Fibroblast of the aortic adventitia (primary cell): ENCODE measurements at places on chromosomes 4 and X. TPM values are rescaled to one million over a fixed set of nuclear protein-coding genes. Genes with fewer than 3 reads are reported as not detected.
A peak's percentile ranks its signal among the peaks of the same experiment; 100 is the strongest.

AGTR2 gene
- total RNA-seq: not detected in 2 replicates

KIT gene
- 0.49 and 2.7 TPM in 2 replicates for total RNA-seq

FAM133A gene
- total RNA-seq: 0.45 TPM in 1 of 2 replicates, not detected in the other

PCDH7 gene
- total RNA-seq: 63.0 and 172 TPM in 2 replicates

GASK1B gene
- 22.3 and 37.6 TPM in 2 replicates for total RNA-seq

TEX13D gene
- 0.09 TPM in 1 of 2 replicates, not detected in the other for total RNA-seq

CT47A1 gene
- not detected in 2 replicates for total RNA-seq

PGAM4 gene
- not detected in 2 replicates for total RNA-seq

ERVMER34-1 gene
- under 0.01 TPM in 1 of 2 replicates, not detected in the other for total RNA-seq

MAOB gene
- total RNA-seq: 0.72 TPM in 1 of 2 replicates, not detected in the other

UGT2B17 gene
- total RNA-seq: not detected in 2 replicates

CCDC110 gene
- 4.2 and 5.4 TPM in 2 replicates for total RNA-seq

TCEAL6 gene
- total RNA-seq: not detected in 2 replicates

GRCh38 chrX:119478504-119478903 lies 10.3 kb downstream of the SLC25A5 start:
- DNase-seq: no peak

DNA sequence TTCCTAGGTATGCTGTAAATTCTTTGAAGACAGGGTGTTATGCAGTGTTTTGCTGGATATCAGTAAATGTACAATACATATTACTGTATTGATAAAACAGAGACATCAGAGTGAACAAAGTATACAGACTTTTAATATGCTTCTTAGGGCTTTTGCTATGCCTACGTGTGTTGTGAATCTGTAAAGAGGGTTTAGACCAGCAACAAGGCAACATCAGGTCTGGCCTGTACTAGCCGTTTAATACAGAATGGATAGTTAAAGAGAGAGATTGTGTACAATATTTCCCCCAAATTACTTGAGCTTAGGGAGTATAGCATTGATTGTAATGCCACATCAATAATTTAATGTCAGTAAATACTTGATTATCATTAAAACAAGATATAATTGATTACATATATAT lies 75.2 kb downstream of the PAQR3 start:
- no peak for DNase-seq

GRCh38 chr4:7295197-7295910 lies 103.0 kb downstream of the SORCS2 start:
- peak; percentile 40 for DNase-seq

DNA sequence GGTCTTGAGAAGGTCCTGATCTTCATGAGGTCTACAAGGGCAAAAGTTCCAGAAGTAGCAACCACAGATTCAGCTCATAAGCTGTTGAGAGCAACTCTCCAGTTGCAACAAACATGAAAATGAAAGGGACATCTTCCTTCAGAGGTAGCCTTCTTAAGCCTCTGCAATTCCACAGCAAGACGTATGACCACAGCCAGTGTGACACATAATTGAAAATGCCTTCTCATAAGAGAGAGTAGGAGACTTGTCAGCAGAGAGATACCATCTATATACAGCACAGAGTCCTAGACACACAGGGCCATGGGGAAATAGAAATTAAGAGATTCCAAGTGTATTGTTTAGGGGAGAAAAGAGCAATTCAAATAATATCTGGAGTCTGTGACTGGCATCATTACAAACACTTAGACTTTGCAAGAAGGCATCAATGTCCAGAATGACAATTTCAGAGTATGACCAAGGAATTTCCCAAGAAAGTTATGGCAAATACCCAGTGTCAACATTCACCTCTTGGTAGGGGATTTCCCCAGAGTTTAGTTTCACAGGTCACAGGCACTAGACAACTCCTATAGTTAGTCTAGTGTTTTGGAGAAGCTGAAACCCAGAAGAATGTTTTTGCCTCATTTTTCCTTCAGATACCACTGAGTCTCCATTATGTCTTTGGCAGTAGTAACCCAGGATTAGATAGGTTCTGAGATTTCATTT lies 340.3 kb downstream of the ZNF674 start:
- no peak for DNase-seq

- no peak for DNase-seq
Observed at GRCh38 chr4:4461850-4462249, 74.9 kb downstream of the NSG1 start.

DNA sequence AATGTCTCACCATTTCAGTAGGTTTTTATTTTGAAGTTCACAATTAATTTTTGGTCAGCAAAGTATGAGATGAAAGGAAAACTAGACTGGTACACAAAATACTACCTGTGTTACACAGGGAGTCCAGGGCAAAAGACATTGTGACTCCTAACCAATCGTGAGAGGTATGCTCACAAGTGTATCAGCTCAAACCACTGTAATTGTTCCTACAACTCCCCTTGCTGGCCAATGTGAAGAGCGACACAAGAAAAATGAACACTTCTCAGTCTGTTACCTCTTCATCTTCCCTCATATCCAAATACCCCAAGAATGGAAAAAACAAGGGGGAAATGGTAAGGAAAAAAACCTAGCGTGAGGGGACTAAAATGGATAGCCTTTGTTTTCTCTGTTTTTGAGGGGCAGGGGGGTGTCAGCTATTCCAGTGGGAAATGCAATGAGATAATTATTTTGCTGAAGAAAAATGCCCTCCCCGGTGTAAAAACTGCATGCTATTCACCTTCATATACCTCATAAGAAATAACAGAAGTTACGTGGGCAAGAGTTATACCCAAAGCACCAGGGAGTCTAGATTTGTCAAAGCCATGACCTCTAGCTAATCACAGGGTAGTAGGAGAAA lies 30.6 kb upstream of the NSUN7 start:
- peak; percentile 72 for DNase-seq

DNA sequence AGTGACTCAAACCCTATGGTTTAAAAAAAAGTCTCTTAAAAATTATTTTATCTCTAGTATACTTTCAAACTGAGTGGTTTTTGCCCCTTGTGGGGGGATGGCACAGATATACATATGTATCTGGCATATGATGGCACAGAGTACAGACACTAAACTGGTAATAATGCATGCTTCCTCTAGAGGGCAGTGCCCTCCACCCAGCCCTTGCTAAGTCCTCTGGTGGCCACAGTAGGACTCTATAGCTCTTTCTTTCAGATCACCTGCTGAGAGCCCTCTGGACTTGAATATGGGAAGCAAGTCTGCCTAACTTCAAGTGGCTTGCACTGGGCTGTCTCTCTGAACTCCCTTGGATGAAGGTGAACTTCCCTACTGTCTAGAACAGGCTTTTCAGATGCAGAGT lies 66.3 kb downstream of the TSPAN7 start:
- DNase-seq: no peak

DNA sequence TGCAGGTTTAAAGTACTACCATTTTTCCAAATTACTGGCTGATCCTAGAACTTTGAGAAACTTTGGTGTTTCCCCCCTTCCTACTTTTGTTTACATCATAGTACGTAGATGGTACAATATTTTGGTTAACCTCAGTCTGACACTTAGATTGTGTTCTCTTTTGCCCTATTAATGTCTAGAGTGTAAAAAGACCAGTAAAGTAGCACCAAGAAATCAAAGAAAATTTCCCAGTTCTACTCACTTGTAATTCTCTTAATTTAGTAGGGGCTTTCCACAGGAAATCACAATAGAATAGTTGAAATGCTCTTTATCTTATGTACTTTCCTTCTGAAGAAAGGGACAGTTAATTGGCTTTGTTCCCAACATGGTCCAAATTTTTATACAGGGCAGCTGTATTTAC lies 51.6 kb downstream of the NFKB1 start:
- DNase-seq: peak; percentile 60

DNA sequence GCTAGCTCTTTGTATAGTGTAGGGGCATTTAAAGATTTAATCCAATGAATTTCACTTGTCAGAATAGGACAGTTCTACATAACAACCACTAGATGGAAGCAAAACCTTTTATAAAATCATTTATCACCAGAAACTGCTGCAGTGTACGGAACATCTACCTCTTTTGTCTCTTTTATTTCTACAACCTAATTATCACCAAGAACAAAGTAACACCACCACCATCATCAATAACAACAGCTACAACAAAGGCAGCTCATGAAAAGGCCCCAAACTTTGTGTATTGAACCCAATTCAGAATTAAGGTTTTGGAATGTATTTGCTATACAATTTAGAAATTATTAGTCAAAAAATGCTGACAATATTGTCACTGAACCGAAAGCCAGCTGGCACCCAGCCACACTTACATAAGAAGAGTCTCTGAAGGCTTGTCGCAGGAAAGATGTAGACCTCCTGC lies 260.9 kb upstream of the RPS6KA3 start:
- DNase-seq: peak; percentile 53

DNA sequence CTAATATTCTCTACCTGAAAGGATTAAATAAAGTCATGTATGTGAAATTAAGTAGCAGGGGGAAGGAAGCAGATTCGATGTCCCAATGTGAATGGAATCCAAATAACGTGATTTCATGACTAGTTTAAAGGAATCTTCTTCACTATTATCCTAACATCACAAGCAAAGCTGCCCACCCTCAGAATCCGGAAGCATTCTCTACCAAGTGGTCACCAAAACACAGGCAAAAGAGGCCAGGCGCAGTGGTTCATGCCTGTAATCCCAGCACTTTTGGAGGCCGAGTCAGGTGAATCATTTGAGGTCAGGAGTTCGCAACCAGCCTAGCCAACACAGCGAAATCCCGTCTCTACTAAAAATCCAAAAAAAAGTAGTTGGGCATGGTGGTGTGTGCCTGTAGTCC lies 212.9 kb downstream of the LDB2 start:
- peak; percentile 28 for DNase-seq

GRCh38 chr4:183136855-183137254 lies 37.8 kb downstream of the WWC2 start:
- DNase-seq: no peak

DNA sequence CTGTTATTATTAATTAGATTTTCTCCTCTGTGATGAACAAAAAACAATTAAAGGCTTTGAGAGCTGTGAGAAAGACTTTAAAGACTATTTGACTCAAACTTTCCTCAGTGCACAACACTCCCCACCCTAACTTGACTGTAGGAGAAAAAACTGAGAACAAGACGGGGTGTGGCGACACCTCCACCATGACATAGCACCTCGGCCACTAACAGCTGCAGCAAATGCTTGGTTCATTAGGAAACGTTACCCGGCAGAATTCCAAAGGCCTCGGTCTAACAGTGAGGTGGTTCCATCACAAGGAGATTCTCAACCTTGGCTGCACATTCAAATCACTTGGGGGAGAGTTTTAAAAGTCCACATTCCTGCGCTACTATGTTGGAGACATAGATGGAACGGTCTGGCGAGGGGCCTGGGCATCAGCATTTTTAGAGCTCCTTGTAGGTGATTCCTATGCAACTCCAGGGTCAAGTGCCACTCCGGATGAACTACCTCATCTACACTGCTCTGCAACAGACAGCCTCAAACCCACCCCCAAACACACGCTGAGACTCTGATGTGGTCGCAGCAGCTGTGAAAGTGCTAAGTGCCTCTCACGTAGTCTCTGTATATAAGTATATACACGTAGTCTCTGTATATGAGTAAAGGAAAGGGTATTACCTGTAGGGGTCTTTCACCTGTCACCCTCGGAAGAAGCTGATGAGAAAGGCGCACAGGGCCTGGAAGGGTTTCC lies 1.0 kb downstream of the FGFBP2 start:
- no peak for DNase-seq

GRCh38 chrX:11311706-11312105 lies 18.5 kb downstream of the AMELX start:
- no peak for DNase-seq

DNA sequence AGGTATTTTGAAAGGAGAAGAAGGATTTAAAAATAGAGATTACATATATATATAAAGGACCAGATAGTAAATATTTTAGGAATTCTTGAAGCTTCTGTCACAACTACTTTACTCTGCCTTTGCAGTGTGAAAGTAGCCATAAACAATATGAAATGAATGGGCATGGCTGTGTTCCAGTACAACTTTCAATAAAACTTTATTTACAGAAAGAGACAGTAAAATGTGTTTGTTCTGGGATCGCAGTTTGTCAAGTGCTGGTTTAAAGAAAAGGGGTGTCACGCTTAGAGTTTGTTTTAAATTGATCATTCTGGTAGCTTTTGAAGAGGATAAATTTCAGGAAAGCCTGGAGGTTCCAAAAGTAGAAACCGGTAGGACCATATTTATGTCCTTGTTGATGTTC lies 176.1 kb upstream of the HS3ST1 start:
- no peak for DNase-seq

- no peak for DNase-seq
Observed at GRCh38 chr4:7307394-7308099, 115.2 kb downstream of the SORCS2 start.

GRCh38 chr4:84952776-84953175 lies 13.7 kb downstream of the WDFY3 start:
- no peak for DNase-seq

- DNase-seq: no peak
Observed at GRCh38 chrX:101904996-101905395, 26.8 kb downstream of the ZMAT1 start.

- no peak for DNase-seq
Observed at GRCh38 chrX:20506739-20507138, 240.0 kb upstream of the RPS6KA3 start.

- DNase-seq: peak; percentile 44
Observed at GRCh38 chr4:150581641-150582051, 305 bp upstream of the MAB21L2 start.

GRCh38 chrX:119477812-119478232 lies 9.6 kb downstream of the SLC25A5 start:
- DNase-seq: peak; percentile 89

GRCh38 chrX:120308558-120308957 lies 2.7 kb downstream of the TMEM255A start:
- no peak for DNase-seq

GRCh38 chr4:138414202-138414601 lies 172.1 kb upstream of the SLC7A11 start:
- no peak for DNase-seq

GRCh38 chrX:112641449-112641848 lies 38.3 kb downstream of the LHFPL1 start:
- no peak for DNase-seq

- DNase-seq: no peak
Observed at GRCh38 chr4:89595125-89595789, 241.7 kb downstream of the SNCA start.

DNA sequence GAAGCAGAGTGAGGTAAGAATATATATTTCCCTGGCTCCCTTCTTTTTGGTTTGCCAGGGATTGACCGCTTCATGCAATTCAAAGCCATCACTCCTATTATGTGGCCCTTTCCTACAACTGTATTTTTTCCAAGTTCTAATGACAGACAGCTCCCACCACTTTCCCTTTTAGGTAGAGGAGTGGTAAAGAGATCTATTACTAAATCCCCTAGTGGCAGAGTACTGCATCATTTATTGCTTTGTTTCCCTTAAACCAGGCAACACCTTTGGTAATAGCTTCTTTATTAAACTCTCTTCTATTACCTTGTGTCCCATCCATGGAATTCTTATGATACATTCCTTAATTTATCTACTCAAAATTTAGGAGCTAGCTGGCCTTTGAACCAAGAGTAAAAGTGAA lies 90.7 kb downstream of the CNOT6L start:
- DNase-seq: no peak

- no peak for DNase-seq
Observed at GRCh38 chrX:155115174-155115819, 44.0 kb downstream of the BRCC3 start.

GRCh38 chrX:56382278-56382677 lies 150.1 kb downstream of the KLF8 start:
- no peak for DNase-seq
